ENCODE measurements at places on chromosomes 2 and 18.

DNA sequence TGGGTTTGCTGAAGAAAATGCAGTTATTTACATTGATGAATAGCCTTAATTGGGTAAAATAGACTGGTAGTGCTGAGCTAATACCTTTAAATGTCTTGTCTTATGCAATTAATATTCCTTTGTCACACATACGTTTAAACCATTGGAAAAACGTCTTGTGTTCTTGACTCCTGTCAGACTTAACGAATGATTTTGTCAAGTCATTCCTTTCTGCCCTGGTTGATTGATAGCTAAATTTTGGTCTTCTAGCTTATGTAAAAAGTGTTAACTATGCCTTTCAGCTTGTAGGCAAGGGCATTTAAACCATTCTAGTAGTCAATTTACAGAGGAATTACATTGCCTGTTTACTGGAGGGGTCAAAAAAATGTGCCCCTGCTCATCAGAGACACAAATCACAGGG, 105.8 kb upstream of the LRRTM1 start:
- DNase-seq: no peak

GRCh38 chr18:79566771-79567431, 112.7 kb upstream of the CTDP1 start:
- DNase-seq: no peak

DNA sequence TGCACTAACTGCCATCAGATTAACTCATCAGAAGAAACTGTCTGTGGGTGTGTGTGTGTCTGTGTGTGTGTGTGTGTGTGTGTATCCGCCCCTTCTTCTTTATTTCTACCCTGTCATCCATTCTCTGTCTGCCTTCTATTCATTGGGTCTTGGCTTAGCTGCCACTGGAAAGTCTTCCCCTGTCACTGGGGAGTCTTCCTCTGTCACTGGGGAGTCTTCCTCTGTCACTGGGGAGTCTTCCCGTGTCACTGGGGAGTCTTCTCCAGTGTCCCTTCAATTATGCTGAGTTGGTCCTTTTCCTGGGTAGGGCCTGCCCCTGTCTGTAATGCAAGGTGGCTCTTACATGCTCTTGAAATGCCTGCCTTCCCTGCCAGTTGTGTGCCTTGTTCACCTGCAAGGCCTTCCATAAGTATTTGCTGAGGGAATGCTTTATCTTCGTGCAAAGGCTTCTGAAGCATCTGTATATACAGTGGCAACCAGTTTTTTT, 18.9 kb upstream of the POLR1B start:
- DNase-seq: no peak

- DNase-seq: no peak
Observed at GRCh38 chr18:8322486-8322885, 286.8 kb upstream of the RAB12 start.

DNA sequence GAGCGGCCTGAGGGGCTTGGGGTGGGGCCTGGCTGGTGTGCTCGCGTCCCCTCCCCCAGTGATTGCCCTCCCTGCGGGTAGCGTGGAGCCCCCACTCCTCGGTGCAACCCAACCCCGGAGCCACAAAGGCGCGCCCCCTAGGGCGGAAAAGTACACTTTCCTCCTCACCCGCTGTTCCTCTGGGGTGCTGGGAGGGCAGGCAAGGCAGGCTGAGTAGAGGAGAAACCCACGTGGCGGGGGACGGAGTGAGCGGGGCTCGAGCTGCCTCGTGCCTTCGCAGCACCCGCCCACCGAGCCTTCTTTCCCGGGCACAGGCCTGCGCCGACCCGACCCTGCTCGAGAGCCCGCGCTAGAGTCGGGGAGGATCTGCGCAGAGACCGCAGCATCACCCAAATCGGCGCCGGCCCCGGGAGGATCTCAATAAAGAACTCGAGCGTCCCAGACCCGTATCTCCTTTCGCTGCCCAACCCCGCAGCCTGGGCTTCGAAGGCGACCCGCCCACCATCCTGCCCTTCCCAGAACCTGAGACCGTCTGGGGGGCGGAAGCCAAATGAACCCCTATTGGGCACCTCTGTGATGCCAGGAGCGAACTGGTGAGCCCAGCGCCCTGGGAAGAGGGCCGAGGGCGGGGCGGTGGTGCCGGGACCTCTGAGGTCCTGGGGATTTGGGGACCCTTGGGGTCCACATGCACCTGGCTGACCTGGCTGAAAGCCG, 1.5 kb downstream of the UCN start:
- no peak for DNase-seq

DNA sequence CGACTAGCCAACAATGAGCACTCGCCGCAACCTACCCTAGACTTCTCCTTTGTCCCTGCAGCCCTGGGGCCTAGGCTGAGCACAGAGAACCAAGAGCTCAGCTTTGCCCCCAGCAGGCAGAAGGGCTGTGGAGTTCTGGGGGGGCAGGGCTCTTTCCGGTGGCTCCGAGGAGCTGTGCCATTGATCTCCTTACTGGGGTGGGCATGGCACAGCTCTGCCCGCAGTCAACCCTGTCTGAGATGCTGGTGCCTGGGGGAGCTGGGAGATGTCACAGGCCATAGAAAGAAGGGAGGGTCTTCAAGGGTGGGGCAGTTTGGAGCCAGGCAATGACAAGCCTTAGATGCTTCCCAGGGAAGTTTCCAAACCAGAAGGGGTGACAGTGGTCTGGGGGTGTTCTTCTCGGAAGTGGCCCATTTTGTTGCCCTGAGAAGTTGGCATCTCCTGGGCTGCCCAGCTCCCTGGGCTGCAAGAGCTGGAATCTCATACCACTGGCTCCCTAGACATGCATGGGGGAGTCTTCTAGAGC, 14.1 kb upstream of the GPR55 start:
- no peak for DNase-seq

DNA sequence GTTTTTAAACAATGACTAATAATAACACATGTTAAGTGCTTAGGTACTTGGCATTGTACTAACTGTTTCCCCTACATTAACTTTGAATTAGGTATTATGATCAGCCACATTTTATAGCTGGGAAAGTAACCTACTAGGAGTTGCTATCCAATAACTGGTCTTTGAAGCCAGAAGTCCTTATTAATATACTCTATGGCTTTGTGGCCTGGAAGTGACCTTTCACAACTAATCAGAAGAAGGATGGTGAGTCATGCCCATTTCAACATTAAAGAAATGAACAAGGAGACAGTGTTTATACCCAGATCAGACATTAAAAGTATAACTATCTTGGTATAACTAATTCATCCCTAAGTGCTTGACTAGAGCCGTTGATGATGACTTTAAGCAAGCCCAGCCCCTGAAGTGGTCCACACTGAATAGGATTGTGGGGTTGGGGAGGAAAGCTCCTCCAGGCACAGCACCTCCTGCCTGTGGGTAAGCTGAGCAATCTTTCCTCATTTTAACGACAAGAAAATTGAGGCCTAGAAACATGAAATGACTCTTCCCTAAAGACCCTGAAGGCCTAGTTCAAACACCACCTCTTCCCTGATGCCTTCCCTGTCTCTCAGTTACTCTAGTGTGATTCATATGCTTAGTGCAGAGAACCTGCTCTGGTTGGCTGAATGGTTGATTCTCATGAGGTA, 71.6 kb upstream of the RFX8 start:
- no peak for DNase-seq

GRCh38 chr2:228646061-228646460, 464.6 kb upstream of the SPHKAP start:
- DNase-seq: no peak

DNA sequence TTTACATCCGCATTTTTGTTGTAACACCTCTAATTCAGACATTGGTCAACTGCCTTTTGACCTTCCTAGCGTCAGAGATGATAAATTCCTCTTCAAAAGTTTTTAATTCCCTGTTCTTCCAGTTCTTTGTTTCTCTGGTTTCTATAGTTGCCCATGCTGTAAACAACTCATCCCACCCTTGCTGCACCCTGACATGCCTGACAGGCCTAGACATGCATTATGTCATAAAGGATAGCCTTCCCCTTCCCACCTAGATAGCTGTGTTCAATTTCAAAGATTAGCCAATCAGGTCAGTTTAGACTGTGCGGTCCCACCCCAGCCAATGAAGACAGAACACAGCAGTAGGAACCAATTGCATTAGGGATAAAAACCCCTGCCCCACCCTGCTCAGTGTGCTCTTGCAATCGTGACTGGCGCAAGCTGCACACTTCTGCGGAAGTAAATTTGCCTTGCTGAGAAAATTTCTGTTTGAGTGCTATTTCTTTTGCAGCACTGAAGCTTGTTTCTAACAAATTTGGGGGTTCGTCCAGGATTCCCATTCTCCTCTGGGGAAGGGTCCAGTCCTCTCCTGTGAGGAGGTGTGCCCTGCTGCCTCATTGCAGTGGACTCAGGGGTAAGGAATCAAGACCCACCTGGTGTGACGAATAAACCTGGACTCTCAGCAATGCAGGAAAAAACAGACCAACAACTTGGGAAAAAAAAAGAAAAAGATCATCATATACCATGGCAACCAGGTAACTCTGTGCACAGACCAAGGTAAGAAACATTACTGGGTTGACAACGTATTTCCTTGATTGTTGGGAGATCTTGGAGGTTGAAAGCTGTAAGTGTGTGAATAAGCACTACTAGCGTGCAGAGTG, 9.1 kb upstream of the SAP130 start:
- no peak for DNase-seq

DNA sequence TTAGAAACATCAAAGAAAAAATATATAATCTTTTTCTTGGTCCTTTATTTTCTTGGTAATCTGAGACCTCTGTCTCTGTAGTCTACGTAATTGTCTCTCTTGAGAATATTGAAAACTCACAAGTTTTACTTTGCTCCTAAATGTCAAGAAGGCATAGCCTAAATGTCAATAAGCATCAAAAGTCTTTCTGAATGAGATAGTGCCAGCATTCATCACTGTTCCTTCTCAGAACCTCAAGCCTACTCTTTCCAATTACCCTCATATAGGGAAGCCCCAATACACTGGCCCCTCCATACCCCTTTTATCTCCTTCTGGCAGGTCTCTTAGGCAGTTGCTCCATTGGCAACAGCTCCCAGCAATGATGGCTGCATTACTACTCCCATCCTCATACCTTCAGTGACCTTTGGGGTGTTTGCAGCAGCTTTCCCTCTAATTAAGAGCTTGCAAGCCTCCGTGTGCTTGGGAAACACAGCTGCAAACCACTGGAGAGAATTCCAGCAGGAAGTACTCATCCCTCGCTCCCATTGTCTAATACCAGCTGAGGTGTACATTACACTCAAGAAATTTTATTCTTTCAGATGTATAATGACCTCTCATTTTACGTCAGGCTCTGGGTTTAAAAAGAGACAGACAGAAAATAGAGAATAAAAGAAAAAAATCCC, 95.8 kb downstream of the KYNU start:
- no peak for DNase-seq

DNA sequence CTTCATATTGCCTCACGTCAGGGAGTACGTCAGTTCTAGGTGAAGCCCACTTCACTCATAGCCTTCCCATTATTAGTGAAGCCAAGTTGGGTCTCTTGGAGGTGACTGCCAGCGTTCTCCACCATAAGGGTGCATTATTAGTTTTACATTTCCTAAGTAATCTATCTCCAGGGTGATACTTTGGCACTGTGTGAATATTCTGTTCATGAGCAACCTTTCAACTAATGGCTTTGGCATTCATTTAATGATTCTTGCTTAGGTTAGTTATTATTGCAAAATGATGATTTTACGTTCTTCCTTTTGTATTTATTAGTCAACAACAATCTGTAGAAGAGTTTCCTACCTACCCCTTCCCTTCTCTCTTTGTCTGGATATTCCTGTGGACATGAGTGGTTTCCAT, 97.5 kb downstream of the MAP4K4 start:
- DNase-seq: no peak

- DNase-seq: no peak
Observed at GRCh38 chr18:56576826-56577573, 61.4 kb downstream of the TXNL1 start.

DNA sequence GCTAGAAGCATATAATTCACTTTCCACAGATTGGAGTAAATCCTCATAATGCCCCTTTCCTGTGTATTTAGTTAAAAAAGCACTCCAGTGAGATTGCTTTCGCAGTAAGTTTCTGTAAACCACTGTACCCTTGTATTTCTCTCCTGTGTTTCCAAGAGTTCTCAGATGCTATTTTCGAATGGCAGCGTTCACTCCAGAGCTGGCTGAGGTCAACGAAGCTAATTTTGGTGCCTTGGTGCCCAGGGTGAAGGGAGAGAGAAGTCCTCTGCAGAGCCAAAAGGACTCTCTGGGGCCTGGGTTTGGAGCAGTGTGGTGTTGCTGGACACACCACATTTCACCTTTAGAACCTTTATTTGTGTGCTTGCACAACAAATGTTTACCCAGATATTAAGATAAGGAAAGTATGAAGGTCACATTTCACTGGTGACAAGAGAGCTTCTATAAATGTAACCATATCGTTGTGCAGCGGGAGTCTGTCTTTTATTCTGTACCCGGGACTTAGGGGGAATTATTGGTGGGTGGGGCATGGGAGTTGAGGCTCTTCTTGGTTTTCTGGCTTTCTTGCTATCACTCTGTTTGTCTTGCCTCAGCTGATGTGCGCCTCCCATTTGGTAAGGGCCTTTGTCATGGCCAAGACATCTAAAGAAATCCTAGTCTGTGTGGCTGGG, 9.9 kb downstream of the EPAS1 start:
- no peak for DNase-seq

DNA sequence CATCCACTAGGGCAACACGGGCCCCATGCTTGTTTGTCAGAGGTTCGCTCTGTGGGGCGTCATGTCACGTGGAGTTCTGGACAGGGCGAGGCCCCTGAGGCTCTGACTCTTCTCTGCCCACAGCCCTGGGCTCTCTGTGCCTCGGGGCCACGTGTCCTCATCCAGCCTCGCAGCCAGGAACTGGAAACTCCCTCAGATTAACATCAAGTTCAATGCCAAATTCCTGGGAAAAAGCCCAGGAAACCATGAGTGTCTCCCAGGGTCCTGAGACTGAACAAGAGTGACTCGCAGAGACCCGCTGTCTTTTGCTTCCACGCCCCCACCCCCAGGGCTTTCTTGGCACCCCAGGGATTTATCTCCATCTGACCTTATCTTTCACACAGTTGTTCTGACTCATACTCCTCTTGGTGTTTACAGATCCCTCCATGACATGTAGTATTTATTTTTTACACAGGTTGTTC, 174.0 kb upstream of the PIEZO2 start:
- DNase-seq: no peak

- no peak for DNase-seq
Observed at GRCh38 chr2:45821558-45822271, 170.2 kb downstream of the PRKCE start.

GRCh38 chr2:231000211-231000904, 4.4 kb downstream of the SPATA3 start:
- no peak for DNase-seq

GRCh38 chr2:579961-580360, 97.2 kb downstream of the TMEM18 start:
- DNase-seq: no peak

- DNase-seq: no peak
Observed at GRCh38 chr2:7225848-7226247, 308.6 kb downstream of the RNF144A start.

DNA sequence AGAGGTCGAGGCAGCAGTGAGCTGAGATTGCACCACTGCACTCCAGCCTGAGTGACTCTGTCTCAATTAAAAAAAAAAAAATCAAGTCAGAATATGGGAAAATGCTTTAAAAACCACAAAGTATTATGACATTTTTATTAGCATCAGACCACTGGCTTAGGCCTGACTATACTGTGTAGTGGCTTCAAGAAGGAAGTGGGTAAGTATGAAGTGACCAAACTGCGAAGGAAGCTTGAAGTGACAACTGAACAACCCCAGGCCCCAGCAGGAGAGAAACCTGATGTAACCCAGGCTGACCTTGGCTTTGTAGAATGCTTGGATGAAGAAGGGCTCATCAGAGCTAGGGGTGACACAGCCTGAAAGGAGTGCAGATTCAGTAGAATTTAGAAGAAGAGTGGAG, 21.4 kb upstream of the HAAO start:
- no peak for DNase-seq

Measured in T-helper 1 cell (primary cell).